ENCODE measurements at places on chromosomes 4 and X.

DNA sequence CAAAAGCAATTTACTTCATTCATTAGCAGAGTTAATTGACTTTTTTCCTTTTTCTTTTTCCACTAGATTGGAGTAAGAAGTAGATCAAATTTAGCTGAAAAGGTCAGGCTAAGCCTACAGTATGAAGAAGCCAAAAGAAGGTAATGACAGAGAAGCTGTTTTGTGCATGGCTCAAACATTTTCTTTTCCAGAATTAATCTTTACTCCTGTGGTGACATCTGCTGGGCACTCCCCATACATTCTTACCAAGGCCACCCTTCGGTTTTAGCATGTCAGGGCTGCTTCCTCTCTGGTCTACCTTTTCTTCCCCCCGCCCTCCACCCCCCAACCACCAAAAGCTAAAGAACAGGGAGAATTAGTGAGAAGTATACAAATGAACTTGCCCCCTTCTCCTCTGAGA, 70.2 kb downstream of the CLDN22 start:
- DNase-seq: no peak

GRCh38 chr4:159374749-159375530, 272.1 kb downstream of the RAPGEF2 start:
- no peak for DNase-seq

- DNase-seq: no peak
These were observed 39.3 kb downstream of the EVC start for GRCh38 chr4:5750052-5750945.

- no peak for DNase-seq
These were observed 35.7 kb downstream of the AFAP1 start for GRCh38 chr4:7903791-7904516.

DNA sequence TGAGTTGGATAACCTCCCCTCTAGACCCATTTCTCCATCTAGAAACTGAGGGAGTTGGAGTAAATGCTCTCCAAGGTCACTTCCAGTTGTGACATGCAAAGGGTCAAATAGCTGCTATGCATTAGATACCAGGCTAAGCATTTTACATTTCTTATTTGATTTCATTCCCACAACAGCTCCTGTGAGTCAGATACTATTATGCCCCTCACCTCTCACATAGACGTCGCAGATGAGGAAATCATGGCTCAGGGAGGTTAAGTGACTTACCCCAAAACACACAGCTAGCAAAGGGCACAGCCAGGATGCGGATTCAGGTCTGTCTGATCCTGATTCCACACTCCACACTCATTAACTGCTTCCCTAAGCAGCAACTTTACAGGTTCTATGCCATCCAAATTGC, 57.7 kb downstream of the PRPS1 start:
- DNase-seq: no peak

GRCh38 chr4:23040539-23040938, 347.8 kb downstream of the GBA3 start:
- DNase-seq: no peak

DNA sequence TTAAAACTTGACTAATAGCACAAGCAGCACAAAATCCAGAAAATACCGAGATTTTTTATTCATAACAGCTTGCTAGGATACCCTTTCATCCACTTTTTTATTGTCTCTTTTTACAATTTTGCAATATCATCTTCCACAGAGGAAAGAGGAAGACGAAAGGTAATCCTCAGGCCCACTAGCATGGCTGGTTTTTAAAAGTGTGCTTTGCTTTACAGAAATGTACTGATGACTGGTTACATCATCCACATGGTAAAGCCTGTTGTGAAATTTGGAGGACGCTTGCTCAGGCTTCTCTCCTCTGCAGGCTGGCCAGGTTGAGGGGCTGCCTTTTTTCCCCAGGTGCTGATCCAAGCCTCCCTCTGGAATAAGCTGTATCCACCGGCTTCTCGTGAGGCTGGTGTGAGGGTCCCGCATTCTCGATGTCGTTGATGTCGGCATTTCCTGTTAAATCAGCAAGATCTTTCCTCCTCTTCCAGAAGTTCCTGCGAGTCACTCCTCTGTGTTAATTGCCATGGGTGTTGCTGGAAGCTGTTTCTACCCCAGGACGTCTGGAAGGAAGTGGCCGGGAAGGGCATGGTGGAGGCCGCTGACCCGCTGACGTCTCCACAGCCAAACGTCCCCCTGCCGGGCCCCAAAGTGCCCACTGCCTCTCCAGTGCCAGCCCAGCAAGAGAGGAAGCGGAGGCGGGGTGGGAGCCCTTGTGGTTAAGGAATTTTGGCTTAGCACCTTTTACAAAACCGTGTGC, 5.8 kb upstream of the DGKQ start:
- DNase-seq: no peak

GRCh38 chr4:71130827-71131603, 137.6 kb downstream of the DCK start:
- no peak for DNase-seq

DNA sequence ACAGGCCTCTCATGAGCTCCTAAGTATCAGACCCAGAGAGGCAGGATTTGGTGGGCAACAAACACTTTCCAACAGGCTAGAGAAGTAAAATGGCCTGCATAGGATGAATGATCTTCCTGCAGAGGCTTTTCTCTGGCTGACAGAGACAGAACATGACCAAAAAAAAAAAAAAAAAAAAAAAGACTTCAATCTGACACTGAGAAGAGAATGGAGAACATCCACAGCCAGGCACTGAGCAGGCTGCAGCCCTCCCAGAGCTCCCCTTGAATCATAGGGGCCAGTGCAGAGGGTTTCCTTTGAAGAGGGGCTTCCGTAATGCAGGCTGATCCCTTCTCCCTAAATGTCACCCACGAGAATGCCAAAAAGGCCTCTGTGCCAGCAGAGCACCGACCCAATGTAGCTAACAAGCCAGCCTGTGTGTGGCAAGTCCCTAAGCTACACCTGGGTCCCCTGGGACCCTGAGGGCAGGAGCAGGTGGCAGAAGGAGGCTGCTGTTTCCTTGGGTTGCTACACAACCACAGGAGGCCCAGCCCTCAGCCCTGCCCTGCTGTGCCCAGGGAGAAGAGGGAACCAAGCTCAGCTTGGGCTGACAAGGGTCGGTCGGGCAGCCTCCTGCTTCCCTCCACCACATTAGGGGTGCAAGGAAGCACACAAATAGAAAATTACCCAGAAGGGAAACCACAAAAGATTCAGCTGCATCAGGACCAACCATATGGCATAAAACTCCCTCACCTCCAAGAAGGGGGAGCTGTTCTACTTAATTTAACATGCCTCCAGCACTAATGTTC, 55.6 kb downstream of the MAP7D2 start:
- DNase-seq: no peak

- no peak for DNase-seq
These were observed 19.4 kb downstream of the BMP3 start for GRCh38 chr4:81049907-81050306.

DNA sequence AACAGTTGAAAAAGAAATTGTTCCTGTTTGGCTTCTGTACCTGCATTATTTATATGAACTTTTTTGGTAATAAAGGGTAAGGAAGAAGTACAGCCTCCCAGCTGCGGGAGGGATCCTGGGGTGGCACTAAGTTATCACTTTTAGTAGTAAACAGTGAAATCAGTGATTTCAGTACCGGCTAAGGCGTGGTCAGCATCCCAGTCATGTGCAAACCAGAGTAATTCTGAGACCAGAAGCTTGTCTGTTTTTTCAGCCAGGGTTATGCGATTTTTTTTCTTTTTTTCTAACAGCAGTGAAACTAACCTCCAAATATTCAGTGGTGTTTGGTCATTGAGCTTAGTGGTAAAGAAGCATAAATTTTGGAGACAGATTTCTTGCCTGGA, 3.3 kb downstream of the EGF start:
- no peak for DNase-seq

DNA sequence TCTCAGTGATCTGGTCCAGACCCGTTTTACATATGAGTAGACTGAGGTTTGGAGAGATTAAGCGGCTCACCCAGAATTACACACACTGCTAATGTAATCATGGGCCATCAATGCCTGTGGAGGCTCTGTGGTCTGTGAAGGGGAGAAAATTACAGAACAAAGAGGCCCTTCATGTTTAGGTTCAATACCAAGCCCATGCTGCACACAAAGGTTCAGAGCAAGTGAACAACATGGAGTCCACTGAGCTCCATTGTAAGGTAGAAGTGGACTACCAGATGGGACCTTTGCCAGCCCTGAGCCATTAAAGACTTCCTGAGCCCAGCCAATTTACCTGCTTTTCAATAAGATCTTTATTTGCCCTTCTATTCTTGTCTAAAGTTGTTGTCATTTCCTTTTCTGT, 109.8 kb downstream of the LUZP4 start:
- no peak for DNase-seq

- no peak for DNase-seq
These were observed 23.1 kb downstream of the ZRSR2 start for GRCh38 chrX:15813416-15813815.

DNA sequence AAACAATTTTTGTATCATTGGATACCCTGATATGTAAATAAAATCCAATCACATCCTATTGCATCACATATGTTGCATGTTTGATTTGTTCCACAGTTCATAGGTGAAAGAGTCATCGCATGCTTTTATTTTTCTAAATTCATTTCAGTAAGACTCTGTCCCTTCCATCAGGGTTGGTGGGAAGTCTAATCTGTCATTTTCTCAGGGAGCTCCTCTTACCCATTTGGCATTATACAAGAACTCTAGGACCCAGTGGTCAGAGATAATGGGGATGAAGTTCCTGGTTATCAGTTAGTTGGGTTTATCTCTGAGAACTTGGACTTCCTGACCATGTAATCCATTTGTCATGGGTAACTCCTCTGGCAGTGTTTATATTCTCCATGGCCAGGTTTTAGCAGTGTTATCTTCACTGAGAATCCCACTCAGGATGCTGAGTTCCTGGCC, 227.1 kb upstream of the JADE1 start:
- no peak for DNase-seq

DNA sequence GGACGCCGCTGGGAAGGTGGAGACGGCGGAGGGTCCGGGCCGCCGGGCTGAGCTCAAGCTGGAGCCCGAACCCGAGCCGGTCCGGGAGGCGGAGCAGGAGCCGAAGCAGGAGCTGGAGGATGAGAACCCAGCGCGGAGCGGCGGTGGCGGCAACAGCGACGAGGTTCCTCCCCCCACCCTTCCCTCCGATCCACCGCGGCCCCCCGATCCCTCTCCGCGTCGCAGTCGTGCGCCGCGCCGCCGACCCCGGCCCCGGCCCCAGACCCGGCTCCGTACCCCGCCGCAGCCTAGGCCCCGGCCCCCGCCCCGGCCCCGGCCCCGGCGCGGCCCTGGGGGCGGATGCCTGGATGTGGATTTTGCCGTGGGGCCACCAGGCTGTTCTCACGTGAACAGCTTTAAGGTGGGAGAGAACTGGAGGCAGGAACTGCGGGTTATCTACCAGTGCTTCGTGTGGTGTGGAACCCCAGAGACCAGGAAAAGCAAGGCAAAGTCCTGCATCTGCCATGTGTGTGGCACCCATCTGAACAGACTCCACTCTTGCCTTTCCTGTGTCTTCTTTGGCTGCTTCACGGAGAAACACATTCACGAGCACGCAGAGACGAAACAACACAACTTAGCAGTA, 483 bp downstream of the USP27X start:
- DNase-seq: no peak

DNA sequence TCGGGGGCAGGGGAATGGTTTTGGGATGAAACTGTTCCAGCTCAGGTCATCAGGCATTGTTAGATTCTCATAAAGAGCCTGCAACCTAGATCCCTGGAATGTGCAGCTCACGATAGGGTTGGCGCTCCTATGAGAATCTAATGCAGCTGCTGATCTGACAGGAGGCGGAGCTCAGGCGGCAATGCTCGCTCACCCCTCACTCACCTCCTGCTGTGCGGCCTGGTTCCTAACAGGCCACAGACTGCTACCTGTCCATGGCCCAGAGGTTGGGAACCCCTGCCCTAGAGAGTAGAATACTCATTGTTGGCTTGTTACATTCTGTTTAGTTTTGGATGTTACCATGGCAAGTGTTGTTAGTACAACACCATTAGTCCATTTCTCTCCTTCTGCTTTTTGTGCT, 40.8 kb upstream of the STX18 start:
- no peak for DNase-seq

DNA sequence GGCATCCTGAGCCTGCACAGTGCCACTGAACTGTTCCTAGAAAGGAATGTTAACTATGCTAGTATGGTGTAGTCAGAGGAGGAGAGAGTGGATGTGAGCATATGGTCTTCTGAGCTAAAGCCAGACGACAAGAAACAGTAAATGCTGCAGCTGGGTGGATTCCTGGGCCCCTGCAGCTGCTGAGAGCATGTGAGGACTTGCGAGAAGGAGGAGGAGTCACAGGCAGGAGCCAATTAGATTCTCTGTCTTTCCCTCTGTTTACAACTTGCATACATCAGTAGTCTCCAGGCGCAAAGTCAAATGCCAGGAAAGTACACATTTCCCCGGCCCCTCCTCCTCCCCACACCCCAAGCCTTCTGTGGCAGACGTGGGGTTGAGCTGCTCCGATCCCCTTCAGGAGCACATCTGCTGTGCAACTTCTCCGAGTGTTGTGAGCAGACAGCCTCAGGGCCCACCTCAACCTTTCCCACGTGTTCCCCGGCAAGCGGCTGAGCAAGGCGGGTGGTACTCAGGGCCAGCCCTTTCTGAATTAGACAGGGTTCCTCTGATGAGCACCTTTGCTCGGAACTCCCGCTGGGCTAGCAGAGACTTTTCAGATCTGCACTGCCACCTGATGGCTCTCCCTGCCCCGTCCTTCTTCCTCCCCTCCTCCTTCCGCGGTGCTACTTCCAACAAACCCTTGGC, 108.7 kb upstream of the ATP6AP2 start:
- DNase-seq: no peak

DNA sequence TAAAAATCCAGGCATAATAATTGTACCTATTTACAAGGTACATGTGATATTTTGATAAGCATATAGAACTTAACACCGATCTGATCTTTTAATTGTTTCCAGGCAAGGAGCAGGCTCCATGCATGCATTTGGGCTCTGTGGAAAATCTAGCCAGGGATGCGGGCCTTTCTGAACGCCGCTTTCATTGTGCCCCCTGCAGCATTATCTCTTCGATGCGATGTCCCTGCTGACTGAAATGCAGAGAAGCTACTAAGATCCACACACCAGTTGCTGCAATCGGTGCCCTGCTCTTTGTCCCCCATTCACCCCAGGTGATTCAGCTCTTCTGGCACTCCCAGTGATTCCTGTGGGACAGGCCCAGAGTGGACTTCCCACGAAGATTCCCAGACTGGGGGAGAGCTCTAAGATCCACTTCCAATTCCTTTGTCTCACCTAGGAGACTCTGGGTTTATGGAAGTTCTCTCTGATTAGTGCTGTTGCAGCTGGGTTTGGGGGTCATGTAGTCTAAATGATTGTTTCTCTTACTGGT, 254.3 kb upstream of the AGA start:
- DNase-seq: no peak

DNA sequence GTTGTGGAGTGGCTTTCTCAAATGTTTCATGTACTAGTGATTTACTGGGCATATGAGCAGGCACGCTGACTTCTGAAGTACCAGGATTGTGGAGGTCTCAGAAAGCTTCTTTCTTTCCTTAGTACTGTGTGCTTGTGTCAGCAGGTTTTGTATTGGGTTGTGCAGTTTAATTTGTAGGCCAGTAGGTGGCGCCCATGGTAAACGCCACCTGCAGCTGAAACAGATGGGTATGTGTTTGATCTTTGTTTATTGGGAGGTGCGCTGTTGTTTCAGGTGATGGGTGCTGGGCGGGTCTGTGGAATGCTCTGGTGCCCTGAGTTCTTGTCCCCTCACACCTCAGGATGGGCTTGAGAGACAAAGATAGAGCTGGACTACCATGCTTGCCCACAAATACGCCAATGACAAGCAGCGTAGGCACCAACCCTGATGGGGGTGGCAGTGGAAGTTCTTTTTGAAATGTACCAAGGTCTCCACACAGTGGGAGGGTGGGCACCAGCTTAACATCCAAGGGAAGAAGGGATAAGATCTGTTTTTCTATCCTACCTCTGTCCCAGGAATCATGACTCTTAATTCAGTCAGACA, 141.5 kb downstream of the RPS6KA6 start:
- no peak for DNase-seq
